ENCODE measurements at places on chromosomes 12 and 14.

DNA sequence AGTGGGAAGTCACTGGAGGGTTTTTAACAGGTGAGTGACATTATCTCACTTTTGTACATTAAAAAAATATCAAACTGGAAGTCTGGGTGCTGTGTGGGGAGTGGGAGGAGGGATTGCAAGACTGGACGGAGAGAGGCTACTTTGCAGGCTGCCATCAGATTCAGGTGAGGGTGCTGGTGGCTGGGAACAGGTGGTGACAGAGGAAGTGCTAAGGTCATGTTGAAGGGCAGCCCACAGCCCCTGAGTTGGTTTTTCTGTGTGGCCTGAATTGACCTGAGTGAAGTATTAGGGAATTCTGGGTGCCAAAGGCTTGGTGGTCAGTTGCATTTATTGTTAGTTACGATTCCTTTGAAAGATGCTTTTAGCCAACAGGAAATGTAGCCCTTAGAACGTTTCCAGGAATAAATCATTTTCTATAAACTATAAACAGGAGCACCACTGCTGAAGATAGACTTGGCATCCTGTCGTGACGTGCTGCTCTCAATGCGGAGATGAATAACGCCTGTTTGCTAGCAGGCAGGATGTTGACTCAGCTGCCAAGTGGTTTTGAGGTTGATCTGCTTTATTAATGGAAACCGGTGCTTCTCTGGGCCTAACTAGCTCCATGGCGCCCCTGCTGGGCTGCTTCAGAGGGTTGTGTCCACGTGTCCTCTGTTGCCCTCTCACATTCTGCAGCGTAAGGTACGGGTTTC, 707.5 kb upstream of the TMEM132C start:
- no peak for DNase-seq

- no peak for DNase-seq
Measured at GRCh38 chr14:68336165-68336564, 456.7 kb downstream of the ZFP36L1 start.

DNA sequence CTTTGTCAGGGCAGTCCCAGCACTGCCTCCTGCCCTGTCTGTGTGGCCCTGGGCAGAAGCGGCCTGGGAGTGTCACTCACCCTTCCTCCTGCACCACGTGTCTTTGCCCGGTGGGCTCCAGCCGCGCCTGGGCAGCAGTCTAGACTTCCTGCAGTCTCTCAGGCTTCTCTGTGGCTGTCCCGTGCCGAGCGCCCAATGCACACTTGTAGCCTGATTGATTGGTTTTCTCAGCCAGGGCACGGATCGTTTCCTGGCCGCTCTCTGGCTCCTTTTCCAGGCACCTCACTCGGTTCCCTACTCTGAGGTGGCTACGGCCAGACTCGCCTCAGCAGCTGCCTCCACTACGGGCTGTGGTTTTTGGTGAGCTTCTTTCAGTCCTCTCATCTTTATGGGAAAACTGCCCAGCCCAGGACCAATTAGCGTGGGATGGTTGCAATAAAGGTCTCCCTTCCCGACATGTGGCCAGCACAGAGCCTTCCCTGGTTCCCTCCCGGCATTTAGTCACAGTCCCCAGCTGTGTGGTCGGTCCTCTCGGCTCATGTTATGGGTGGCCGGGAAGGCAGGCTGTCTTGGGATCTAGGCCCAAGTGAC, 133.1 kb downstream of the CACNA1C start:
- DNase-seq = no peak

- no peak for DNase-seq
Measured at GRCh38 chr12:116620124-116620491, 60.9 kb downstream of the MAP1LC3B2 start.

DNA sequence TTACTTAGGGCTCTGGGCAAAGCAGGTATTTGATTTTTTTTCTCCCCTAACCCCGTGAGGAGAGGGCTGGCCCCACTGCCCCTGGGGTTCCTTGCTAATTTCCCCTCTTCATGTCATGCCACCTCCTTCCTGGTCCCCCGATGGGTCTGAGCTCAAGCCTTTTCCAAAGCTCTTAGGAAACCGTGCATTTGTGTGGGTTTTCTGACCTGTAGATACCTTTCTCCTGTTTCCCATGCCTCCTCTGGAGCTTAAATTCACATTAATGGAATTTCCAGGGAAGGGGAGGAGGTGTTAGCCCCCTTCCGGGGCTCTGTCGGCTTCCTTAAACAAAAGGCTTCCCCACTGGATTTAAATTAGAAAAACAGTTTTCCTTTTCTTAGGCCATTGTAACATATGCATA, 12.6 kb downstream of the SFSWAP start:
- DNase-seq = no peak

GRCh38 chr12:105281694-105282049, 45.7 kb upstream of the APPL2 start:
- no peak for DNase-seq

- no peak for DNase-seq
Measured at GRCh38 chr12:75172611-75173010, 37.0 kb downstream of the KCNC2 start.

- DNase-seq = no peak
Measured at GRCh38 chr12:66934302-66935062, 255.6 kb upstream of the GRIP1 start.

DNA sequence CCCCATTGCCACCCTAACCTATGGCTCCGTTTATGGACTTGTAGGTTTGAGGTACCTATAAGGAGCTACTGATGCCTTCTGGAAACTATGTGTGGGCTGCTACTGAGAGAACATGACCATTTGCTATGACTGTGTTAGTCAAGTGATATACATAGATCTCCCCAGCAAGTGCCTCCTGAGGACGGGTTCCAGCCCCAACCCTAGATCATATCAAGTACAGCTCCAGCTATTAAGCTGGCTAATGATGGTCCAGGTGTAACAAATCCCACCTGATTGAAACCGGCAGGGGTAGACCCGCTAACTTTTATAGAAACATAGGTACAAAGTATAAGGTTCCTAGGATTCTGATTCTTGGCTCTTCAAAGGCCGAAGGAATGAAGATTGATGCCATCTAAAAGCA, 23.7 kb downstream of the NINJ2 start:
- no peak for DNase-seq

DNA sequence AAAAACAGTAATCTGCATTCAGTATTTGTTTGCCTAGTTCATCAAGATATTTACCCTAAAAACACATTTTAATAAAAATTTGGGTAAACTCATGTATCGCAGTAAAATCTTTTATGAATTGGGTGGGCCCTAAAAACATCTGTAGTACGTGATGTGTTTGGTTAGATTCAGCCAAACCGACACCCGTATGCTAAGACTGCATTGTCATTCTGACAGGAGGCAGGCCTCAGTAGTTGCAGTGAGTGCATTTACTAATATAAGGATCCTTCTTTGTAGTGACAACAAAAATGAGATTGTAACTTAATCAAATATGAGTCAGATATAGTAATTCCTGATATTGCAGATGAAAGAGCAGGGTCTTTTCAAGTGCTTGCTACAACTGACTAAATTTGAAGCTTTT, 191.8 kb downstream of the SLC16A7 start:
- no peak for DNase-seq

- no peak for DNase-seq
Measured at GRCh38 chr14:30651937-30652336, 29.8 kb downstream of the SCFD1 start.

DNA sequence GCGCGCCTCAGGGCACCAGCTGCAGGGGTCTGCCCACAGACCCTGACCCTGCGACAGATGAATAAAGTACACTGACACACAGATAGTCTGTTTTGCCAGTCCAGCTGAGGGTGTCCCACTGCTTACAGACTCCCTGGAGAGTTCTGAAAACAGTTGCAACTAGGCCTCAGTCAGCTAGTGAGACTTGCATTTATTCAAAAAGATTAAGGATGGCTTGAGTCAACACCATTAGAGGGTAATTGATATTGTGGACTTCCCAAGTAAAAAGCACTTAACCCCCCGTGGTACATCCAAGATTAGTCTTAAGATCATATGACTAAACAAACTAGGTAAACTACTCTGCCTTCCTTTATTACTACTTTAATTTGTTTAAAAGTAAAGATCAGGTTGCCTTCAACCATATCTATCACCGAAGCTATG, 11.1 kb upstream of the PSEN1 start:
- DNase-seq = no peak

GRCh38 chr12:94418517-94418916, 41.1 kb downstream of the CEP83 start:
- no peak for DNase-seq

DNA sequence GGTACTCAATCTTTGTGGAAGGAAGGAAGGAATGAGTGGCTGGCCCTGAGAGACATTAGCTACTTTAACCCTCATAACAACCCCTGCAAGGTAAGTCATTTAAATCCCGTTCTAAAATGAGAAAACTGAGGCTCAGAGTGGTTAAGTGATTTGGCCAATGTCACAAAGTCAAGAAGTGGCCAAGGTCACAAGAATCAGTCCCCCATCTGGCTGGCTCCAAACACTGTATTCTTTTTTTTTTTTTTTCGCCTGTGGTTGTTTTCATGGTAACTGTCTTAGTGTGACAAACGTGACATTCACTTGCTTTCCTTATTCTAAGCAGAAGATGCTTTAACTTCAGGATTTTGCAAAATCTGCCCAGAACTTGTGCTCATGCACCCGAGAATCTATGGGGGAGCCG, 2.8 kb downstream of the TTC7B start:
- no peak for DNase-seq

DNA sequence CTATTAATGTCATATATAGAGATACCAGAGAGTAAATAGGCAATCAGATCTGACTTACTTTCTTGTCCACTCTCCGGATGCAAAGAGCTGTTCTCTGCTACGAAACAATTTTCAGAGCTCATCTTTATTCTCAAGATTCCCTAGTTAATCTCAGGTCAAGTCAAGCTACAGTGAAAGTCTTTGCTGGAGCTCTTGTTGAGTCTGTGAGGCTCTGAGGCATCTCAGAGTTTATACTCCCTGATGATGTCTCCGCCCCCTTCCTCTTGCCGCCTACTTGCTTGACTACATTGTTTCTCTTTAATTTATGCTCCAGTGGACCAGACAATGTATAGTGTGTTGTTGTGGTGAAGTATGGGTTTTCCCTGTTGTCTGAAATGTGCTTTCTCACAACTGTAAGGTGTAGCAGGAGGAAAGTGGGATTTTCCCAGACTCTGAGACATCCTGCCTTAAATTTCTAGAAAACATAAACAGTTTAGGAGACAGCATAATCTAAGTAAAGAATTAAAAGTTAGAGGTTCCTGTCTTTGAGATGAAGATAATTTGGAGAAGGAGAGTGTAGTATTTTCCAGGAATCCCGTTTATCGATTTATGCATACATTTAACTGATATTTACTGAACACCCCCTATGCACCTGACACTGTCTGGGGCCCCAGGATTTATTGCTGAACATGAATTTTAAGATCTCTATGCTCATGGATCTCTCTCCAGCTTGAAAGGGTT, at the start of gene CD69:
Gene CD69, minus strand, starts transcription at position 203 of the 720 bp plus-strand sequence. Its CDS starts 81 bp downstream, at position 122.
- peak; percentile 76 for DNase-seq

- no peak for DNase-seq
Measured at GRCh38 chr14:69005432-69006148, 26.5 kb upstream of the ACTN1 start.

DNA sequence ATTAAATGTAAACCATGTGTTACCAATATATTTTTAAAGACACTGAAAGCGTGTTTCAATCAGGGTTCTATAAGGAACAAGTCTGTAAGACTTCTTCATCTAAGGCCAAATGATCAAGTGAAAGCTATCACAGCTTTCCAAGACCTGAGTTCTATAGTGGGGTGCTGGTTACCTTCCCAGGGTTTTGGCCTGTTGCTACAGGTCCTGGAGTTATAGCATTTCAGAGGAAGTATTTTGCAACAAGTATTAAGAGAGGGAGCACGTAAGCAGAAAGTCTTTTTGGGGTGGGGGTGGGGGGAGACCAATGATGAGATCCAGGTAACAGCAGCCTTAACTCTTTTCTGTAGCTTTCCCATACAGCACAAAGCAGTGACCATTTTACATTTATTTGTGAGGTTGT, 43.8 kb downstream of the FOXN3 start:
- DNase-seq = no peak

DNA sequence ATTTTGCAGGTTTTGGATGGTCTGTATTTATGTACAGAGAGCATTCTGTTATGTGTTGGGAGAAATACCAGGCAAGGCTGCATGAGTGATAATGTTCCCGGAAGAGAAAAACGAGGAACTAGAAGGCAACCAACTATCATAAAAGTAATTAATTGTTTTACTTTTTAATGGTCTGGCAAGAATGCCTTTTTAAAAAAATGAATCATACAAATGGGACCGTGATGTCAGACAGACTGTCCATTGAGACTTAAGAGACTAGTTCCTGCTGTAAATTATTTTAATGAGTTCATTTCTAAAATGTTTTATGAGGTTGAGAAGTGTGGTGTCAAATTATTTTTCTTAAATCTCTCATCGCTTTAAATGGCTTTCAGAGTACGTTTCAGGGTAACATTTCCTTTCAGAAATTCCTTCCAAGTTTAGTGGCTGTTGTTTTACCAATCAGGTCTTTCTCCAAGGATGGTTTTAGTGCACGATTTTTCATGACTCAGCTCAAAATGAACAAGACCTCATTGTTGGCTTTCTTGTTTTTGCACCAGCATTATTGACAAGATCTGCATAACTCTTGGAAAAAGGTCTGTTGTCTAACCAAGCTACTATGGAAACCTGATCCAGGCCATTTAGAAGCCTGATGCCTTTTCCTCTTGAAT, 86.1 kb upstream of the ARHGAP5 start:
- no peak for DNase-seq

GRCh38 chr12:124529565-124530276, 37.7 kb downstream of the NCOR2 start:
- no peak for DNase-seq

GRCh38 chr12:21806255-21806654, 31.7 kb upstream of the KCNJ8 start:
- no peak for DNase-seq

- DNase-seq = no peak
Measured at GRCh38 chr14:87952307-87953094, 40.5 kb downstream of the GALC start.

DNA sequence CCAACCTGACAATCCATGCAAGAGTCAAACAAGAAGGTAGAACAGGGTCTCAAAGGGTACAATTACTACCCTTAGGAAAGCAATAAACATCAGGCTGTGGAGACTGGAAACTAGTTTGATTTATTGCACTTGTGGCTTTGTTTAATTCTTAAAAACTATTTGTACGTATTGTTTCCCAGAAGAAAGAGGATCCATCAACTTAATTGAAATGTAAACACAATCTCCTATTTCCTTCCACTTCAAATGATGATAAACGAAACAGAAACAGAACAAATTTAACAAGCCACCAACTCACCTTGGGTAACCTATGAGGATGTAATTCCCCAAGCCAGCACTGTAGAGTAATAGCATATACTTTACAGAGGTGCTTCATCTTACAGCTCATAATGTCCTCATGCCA, 8.0 kb downstream of the STXBP6 start:
- DNase-seq = no peak

DNA sequence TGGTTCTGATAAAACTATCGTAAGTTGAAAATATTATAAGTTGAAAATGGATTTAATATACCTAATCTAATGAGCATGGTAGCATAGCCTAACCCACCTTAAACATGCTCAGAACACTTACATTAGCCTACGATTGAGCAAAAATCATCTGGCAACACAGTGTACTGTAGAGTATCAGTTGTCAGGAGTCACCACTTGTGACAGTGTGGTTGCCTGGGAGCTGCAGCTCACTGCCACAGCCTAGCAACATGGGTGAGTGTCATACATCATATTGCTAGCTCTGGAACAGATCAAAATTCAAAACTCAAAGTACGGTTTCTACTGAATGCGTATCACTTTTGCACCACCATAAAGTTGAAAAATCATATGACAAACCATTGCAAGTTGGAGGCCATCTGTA, 203.5 kb downstream of the ATXN7L3B start:
- no peak for DNase-seq

Measured in activated T-cell treated with anti-CD3 and anti-CD28 coated beads for 4 hours (primary cell).